ENCODE measurements at places on chromosomes 5 and 9.
A peak's percentile ranks its signal among the peaks of the same experiment; 100 is the strongest.

- DNase-seq, result no peak
Observed at GRCh38 chr5:9174446-9174845, 371.4 kb downstream of the SEMA5A start.

GRCh38 chr5:108620516-108620915 lies 127.2 kb upstream of the FER start:
- no peak for DNase-seq

DNA sequence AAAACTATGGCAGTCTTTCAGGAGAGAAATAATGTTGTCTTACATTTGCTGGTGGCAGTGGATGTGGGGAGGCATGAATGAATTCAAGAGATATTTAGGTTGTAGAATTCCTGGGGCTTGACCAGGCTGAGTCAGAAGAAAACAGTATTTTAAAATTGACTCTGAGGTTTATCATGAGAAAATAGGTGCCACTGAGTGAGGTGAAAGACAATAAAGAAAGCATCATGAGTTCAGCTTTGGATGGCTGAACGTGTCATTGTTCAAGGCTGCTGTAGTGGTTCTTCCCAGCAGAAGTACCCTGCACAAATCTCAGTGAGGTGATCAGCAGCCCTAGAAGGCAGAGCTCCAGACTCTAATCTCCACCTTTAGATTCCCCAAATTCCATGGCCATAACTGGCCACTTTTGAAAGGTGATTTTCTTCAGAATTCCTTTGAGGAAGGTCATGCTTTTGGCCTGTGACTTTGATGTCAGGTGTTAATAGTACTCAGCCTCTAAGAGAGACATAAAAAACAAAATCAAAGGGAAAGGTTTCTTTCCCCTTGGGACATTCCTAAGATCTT lies 395.4 kb downstream of the NTRK2 start:
- no peak for DNase-seq

DNA sequence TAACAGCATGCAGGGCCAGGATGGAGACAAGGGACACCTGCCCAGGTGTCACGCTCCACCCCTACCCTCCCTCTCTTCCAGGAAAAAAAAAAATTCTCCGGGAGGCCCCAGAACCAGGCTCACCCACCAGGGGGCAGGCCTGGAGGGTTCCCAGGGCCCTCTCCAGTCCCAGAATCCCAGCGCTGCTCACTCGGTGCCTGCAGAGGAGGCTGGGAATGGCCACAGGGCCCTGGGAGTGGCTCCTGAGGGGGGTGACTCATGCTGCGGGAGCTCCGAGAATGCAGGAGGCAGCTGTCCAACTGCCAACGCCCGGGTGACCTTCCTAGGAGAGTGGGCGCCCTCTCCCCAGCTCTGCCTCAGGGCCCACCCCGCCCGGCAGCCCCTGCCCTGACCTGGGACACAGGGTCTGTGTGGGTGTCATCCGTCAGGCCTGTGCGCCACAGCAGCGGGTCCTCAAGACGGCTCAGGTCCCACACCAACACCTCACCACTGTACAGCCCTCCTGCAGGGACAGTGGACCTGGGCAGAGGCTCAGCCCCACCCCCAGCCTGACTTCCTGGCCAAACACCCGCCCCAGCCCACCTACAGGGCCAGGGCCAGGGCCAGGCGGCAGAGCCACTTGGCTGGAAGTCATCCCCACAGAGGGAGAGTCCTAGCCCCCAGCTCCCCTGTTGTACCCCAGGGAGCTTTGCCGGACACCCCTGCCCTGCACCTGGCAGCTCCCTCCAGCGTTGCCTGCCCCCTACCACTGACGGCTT lies 21.2 kb downstream of the DYNC2I2 start:
- peak; percentile 95 for DNase-seq

- DNase-seq, result no peak
Observed at GRCh38 chr5:174720612-174721529, 3.5 kb upstream of the MSX2 start.

- DNase-seq, result no peak
Observed at GRCh38 chr9:120182011-120182410, 398.0 kb downstream of the CDK5RAP2 start.

DNA sequence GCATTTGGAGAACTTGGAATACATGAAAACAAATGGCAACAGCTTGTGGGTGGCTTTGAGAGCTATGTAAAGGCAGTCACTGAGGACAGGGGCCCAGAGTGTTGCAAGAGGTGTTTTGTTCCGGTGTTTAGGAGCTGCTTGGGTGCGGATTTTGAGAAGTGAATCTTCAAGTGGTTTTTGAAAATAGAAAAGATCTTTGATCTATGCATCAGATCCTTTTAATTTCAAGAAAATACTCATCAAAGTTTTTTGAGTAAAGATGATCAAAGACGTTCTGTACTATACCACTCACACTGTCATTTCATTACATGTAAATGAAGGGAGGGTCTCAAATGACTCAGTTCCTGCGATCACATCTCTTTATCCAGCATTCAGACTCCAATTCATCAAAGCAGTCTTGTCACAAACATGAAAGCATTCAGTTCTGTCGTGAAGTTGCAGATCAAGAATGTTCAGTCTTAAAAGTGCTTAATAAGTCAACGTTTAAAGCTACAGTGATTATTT lies 112.5 kb downstream of the WDR41 start:
- DNase-seq, result no peak

- DNase-seq, result no peak
Observed at GRCh38 chr5:22787807-22788206, 65.3 kb downstream of the CDH12 start.

DNA sequence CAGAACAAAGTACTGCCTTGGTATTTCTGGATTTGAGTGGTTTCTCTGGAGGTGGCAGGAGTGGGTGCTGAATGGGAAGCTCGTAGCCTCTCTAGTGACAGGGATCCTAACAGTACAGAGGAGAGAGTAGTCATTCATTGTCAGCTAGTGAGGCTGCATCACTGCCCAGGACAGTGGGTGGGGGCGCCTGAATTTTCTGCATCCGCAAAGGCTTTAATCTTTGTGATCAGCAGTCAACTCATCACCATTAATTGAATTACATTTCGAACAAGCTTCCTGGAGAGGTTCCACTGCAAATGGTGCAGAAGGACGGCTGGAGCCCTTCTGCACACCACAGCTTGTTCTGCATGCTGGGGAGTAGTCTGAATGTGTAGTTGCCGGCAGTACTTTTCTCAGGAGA lies 77.5 kb downstream of the HSPA4 start:
- DNase-seq, result no peak

DNA sequence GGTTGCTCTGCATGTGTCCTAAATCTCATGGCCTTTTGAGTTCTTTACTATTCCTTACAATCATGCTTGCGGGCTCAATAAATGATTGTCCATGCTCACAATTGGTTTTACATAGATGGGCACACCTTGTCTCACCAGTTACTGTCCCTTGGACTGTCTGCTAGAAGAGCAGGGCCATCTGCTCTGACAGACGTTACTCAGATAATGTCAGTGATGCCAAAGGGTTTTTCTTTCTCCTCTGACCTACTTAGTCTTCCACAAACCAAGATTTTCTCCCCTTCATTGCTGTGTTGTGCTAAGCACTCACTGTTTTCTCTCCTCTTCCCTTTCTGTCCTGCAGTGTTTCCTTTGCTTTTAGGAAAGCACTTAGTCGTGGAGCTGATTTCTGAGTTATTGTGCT lies 562.3 kb downstream of the KIF4B start:
- no peak for DNase-seq

- peak; percentile 46 for DNase-seq
Observed at GRCh38 chr9:111900151-111900857, 3.7 kb downstream of the UGCG start.

GRCh38 chr5:36888303-36888702 lies 11.7 kb downstream of the NIPBL start:
- DNase-seq, result no peak

- peak; percentile 94 for DNase-seq
Observed at GRCh38 chr5:35617435-35618303, at the start of gene SPEF2. Gene SPEF2 (plus strand): TSS chr5:35617863. CDS start chr5:35617998, 135 bp downstream.

DNA sequence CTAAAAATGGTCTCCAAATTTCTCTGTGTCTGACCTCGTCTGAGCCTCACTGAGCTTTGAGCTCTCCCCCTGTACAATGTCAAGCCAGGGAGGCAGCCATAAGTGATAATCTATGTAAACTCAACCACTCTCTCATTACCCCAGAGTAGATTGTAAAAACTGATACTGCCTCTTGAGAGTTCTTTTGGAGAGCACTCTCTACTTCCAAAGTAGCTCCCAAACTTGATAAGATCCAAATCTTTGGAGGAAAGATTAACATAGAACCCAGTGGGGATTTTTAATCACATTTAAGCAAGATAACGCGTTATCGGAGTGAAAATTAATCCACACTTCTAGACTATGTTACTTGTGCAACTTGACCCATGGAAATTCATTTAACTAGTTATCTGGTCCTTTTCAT lies 54.9 kb downstream of the TMEM167A start:
- no peak for DNase-seq

DNA sequence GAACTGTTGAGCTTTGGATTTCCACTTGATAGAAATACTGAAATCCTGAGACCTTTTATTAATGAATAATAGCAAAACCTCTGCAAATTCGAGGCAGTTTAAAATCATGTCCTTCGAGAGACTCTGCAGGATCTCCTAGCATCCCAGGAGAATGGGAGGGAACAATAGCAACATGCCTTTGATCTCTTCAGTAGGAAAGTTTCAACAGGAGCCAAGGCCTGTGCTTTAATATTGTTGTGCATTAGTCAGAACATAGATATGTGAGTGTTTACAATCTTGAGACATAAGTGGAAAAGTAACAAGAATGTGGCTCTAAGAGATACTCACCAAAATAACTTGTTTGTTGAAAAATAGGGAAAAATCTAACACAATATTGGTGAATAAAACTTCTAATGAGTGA lies 83.3 kb upstream of the LHFPL2 start:
- DNase-seq, result peak; percentile 72

DNA sequence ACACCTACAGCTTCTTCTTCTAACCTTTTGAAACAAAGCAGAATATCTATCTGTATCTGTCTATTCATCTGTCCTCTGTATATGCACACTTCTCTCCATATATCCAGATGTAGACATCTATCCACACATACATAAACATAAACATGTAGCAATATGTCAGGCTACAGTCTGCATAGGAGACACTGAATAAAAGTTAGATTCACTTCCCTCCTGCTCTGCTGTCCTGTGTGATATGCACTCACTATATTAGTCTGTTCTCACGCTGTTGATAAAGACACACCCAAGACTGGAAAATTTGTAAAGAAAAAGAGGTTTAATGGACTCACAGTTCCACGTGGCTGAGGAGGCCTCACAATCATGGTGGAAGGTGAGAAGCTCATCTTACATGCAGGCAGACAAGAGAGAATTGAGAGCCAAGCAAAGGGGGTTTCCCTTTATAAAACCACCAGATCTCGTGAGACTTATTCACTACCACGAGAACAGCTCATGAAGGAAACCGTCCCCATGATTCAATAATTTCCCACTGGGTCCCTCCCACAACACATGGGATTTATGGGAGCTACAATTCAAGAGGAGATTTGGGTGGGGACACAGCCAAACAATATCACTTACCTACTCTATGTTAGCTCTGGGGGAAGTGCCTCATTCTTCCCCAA lies 24.1 kb downstream of the RANBP3L start:
- DNase-seq, result no peak

DNA sequence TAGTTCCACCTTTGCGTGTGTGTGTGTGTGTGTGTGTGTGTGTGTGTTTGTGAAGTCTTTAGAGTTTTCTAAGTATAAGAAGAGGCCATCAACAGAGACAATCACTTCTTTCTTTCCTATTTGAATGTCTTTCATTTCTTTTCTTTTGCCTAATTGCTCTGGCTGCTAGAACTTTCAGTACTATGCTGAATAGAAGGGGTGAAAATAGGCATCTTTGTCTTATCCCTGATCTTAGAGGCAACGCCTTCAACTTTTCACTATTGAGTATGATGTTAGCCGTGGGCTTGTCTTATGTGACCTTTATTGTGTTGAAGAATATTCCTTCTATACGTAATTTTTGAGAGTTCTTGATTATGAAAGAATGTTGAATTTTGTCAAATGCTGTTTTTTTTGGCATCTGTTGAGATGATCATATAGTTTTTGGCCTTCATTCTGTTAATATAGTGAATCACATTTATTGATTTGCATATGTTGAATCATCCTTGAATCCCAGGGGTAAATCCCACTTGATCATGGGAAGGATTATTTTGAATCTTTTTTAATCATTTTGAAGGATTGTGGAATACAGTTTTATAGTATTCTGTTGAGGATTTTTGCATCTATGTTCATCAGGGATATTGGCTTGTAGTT lies 134.8 kb upstream of the CD180 start:
- DNase-seq, result no peak

DNA sequence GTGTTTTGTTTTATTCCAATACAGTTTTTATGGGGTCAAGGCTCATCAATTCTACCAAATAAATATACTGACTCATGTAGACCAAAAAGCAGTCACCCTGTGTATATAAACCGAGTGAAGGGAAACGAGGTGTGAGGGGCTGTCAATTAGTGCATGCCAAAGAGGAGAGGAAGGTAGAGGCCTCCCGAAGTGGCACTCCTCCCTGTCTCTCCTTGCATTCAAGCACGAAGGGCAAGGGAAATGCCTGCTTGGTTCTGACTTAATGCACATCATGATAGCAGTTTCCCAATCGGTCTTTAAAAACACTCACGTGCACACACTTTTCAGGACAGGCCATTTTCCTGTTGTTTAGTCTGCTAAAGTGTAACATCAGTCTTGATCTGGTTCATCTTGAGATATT lies 125.6 kb upstream of the SLCO6A1 start:
- DNase-seq, result no peak

GRCh38 chr9:113454914-113455761 lies 8.4 kb upstream of the RGS3 start:
- DNase-seq, result peak; percentile 92

DNA sequence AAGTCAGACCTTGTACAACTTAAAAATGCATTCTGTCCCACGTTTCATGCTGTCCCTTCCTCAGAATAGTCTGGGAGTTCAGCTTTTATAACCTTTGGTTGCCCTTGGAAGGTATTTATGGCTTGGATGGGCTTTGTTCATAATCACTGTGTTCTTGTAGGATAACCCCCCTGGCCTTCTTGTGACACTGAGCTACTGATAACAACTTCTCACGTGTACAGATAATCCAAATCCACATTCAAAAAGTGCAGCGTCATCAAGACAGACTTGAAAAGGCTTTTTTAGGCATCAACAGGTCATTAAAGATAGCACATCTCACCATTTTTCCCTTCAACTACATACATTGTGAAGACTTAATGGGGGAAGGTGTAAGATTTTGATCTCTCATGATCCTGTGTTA lies 42.0 kb downstream of the SLC1A3 start:
- no peak for DNase-seq

- DNase-seq, result no peak
Observed at GRCh38 chr5:5983261-5983980, 394.9 kb downstream of the MED10 start.

GRCh38 chr5:78287833-78288232 lies 6.7 kb downstream of the AP3B1 start:
- DNase-seq, result peak; percentile 77

DNA sequence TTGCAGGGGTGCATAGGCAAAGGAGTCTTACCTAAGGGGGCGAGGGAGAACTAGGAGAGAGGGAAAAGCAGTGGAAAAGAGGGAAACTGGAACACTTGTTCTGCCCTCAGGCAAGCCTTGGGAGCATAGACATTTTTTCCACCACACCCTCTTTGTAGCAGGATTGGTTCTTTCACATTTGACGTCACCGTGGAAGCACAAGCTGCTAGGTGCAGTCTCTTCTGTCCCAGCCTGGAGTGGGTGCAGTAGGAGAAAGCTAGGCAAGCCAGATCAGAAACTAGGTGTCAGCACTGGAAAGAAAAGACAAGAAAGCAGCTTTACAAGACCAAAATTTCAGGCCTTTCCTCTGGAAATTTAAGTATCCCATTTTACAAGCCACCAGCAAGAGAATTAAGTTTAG lies 440.4 kb downstream of the EFNA5 start:
- DNase-seq, result no peak

- DNase-seq, result no peak
Observed at GRCh38 chr5:153893817-153894216, 144.9 kb downstream of the FAM114A2 start.
